ENCODE measurements at places on chromosomes 7 and 10.

- no peak for DNase-seq
Observed at GRCh38 chr10:28545967-28546644, 13.2 kb downstream of the WAC start.

DNA sequence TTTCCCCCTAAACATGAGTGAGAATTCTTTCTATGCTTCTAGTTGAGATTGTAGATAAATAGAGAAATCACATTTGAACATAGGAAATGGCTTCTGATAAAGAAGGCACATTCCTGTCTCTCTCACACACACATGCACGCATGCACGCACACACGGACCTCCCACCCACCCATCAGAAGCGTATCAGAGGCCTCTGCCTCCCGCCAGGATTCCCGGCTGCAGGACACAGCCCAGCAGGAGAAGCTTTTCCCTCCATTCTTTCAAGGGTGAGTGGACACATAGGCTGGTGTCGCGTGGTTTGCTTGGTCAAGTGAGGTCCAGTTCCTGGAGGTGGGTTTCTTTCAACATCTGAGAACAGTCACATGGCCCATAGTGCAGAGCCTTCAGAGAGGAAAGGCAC lies 34.2 kb downstream of the KLF6 start:
- DNase-seq = no peak

DNA sequence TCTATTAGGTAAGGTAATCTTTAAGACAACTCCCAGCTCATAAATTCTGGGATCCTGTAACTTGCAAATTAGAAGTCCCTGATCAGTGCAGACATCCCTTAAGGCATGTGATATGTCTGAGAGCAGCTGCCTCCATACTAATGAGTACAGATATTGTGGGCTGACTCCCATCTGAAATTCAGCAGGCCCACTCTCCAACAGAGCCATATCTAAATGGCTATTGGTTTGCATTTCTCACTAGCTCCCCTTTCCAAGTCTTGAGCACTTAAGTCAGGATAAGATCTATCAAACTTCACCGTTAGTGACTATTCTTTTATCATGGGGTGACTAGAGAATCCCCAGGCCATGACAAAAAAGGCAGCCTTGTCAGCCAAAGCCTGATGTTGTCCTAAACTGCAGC lies 785.4 kb downstream of the IPMK start:
- DNase-seq = no peak

- DNase-seq = no peak
Observed at GRCh38 chr7:134446446-134446845, 12.5 kb downstream of the AKR1B1 start.

GRCh38 chr7:87458148-87458547 lies 17.3 kb downstream of the ABCB4 start:
- DNase-seq = no peak
